ENCODE measurements at places on chromosomes 2 and 18.

DNA sequence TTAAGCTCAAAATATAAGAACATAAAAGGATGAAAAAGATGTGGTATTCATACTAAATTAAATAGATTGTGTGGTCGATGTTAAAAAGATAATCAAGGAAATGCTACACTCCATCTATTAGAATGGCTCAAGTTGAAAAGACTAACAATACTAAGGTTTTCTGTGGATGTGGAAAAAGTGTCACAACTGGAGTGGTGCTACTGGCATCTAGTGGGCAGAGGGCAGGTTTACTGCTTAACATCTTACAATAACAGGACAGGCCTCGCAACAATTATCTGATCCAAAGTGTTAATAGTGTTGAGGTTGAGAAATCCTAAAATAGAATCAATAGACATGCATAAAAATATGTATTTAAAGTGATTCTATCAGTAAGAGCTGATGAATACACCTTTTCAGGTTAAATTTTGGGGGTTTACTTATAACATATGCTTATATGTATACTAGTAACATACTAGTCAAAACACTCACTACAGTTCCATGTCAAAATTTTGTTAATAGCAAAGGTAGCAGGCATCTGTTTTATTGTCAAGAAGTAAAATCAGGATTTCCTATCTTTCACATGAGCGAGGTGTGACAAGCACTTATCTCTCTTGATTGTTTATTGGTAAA is 91.5 kb upstream of the TMEFF2 start:
- DNase-seq: no peak

DNA sequence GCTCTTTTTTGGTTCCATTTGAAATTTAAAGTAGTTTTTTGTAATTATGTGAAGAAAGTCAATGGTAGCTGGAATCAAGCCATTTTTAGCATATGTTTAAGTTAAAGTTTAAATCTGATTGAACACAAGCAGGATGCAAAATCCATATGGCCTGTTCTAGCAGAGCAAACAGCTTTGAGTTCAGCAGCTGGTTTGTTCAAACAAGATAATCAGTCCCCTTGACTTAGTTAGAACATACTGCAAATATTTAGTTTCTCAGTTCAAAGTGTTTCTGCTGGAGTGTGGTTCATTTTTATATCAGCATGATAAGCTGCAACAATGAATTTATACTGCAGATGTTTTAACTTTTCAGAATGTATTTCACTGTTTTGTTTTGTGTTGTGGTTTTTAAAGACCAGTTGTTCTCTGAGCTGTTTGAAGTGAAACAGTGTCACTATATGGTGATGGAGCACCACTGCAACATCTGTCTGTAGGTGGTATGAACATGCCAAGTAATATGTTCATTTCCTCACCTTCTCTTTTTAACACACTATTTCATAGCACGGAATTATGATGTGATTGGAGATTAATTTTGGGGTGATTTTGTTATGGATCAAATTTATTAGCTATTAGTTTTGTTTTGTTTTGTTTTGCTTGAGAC is 125.3 kb downstream of the COL4A4 start:
- DNase-seq: no peak

DNA sequence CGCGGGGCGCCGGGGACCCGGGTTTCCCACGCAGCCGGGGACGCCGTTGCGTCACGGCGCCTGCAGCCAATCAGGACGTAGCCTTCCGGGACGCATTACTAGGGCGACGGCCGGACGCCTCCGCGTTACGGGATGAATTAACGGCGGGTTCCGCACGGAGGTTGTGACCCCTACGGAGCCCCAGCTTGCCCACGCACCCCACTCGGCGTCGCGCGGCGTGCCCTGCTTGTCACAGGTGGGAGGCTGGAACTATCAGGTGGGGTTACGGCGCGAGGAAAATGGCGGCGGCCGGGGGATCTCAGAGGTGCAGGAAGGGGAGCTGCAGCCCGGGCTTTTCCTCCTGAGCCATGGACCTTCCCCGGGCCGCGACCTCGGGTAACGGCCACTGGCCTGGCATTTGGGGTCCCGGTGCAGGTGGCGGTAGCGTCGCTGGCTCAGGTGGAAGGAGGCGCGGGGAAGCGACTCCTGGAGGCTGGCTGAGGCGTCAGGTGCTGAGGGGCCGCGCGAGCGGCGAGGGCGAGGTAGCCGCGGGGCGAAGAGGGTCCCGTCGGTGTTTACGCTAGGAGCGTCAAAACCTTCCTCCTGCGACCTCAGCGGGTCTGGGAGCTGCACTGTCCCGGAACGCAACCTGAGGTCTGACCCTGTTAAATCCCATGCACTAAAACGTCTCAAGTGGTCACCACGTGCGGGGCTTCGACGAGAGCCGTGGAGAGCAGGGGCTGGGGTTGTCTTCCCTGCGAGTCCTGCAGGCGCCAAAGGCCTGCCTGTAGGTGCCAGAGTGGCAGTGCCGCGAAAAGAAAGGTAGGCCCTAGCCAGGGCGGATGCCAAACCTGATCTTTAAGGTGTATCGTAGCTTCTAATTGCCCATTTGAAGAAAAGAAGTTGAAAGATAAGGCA is at the start of gene LCLAT1:
LCLAT1 (plus strand) TSS at position 98 of the 897 bp plus-strand sequence. CDS start 78,345 bp downstream, outside the sequence.
- peak; percentile 87 for DNase-seq

DNA sequence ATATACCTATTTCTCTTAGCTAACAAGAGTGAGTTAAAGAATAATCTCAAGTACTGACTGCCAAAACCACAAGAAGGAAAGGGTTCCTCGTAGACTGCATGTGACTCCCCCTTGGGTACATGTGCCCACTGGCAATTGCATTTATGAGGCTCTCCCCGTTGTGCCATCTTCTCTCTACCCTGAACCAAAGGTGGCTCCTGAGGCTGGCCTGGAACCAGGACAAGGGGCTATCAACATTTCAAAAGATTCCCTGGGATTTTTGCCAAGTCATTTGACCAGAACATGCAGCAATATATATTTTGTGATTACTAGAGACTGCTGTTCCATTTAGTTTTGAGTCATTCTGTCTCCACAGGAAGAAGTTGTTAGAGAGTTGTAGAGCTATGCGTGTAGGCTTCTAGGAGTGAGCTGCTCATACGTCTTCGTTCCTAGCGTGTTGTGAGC is 45.8 kb downstream of the LAMA3 start:
- DNase-seq: no peak

DNA sequence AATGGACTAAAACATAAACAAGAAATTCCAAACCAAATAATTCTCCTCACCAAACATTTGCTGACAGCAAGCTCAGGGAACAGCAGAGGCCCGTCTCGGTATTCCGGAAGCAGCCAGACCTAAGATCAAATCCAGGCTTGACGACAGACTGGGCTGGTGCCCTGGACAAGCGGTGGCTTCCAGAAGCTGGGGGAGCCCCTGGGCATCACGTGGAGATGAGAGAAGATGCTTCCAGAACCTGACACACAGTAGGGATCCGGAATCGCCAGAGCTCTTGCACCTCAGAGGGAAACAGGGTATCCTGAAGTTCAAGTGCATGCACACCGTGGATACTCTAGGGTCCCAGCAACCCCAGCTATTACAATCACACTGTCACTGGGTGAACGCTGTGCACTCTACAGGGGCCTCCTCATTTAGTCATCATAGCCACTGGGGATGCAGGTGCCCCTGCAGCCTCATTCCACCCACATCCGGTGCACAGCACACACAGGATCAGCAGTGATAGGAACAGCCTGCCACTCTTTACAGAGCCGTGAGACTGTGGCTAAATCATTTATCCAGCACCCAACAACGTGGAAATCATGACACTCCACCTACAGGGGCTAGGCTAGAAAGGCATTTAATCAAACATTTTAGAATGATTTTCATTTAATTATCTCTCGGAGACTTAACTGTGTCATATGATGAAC is 102.6 kb downstream of the HDAC4 start:
- no peak for DNase-seq

- DNase-seq: no peak
Observed at GRCh38 chr2:54149638-54150441, 34.4 kb downstream of the ACYP2 start.

DNA sequence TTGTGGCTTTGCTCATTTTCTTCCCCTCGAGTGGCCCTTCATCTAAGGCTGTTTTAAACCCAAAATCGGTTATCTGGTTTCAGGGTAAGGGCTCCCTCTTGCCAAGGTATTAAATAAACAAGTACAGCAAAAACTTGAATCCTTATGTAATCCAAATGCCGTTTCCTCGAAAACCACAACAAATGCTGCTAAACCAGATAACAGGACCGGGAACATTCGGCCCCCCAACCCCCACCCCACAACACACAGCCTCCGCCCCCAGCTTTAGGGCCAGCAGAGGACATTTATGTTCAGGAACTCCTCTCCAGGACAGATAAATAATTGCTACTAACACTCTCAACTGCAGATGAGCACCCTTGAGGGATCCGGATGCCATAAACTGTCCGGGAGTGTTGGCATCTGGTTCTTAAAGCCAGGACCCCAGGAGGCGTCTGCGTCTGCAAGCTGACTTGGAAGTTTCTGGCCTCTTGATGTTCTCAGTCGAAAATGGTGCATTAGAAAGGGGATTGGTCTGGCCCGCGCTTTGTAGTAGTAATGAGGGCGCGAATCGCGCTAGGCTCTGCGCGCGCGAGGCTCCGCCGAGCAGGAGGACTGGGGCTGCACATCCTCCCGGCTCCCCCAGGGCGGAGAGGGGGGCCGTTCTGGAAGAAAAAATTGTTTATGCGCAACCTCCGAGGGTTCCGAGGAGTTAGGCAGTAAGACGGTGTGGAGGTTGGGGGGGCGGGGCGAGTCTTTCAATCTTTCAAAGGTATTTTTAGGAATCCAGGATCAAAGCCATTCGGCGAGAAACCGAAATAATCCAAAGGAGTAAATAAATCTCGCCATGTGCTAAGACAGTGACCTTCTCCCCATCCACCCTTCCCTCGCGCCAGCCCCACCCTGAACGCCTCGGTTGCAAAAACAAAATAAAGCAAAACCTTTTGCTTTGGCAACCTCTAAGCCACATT is 3.9 kb upstream of the ID2 start:
- DNase-seq: peak; percentile 55

GRCh38 chr18:72866901-72867745 is 664 bp downstream of the NETO1 start:
- no peak for DNase-seq

- no peak for DNase-seq
Observed at GRCh38 chr18:41482501-41482900, 472.5 kb upstream of the PIK3C3 start.

DNA sequence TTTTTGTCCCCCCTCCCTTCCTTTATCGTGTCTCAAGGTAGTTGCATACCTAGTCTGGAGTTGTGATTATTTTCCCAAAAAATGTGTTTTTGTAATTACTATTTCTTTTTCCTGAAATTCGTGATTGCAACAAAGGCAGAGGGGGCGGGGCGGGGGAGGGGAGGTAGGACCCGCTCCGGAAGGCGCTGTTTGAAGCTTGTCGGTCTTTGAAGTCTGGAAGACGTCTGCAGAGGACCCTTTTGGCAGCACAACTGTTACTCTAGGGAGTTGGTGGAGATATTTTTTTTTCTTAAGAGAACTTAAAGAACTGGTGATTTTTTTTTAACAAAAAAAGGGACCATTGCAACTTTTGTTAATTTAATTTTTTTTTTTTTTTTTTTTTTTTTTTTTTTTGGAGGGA is 2.1 kb downstream of the SOX11 start:
- DNase-seq: no peak

- no peak for DNase-seq
Observed at GRCh38 chr18:62857263-62857976, 142.1 kb downstream of the PHLPP1 start.
